ENCODE measurements at places on chromosomes 2 and 18. TPM values are rescaled to one million over a fixed set of nuclear protein-coding genes. Genes with fewer than 3 reads are reported as not detected.

TMEM178A gene
- total RNA-seq = 17.4 TPM

PSMD1 gene
- total RNA-seq = 148 TPM

COL6A3 gene
- 7.3 TPM for total RNA-seq

EML6 gene
- total RNA-seq = 6.2 TPM

GRCh38 chr2:22377268-22377667 is 1007.7 kb upstream of the KLHL29 start:
- no peak for DNase-seq

GRCh38 chr2:236895497-236895896 is 190.2 kb upstream of the COPS8 start:
- DNase-seq = no peak
